ENCODE measurements at places on chromosomes 12 and 14.

- no peak for DNase-seq
These were observed 43.9 kb upstream of the CTDSP2 start for GRCh38 chr12:57890191-57891115.

DNA sequence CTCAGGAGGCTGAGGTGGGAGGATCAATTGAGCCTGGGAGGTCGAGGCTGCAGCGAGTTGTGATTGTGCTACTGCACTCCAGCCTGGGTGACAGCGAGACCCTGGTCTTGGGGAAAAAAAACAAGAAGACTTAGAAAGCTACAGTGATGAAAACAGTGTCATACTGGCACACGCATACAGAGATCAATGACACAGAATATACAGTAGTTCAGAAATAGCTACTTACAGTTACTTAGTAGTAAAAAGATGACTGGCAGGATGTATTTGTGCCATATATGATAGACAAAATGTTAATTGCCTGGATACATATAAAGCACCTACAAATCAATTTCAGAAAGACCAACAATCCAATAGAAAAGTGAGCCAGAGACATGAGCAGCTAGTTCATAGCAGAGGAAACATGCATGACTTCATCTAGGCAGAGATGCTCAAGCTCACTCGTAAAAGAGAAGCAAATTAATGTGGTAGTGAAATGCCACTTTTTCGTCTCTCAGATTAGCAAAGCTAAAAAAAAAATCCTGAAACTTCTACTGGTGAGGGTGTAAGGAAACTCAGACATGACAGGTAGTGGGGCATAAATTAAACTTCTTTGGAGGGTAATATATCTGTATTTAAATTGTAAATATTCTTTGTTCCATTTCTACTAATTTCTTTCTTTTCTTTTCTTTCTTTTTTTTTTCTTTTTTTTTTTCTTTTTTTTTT lies 2.5 kb upstream of the ALDH2 start:
- DNase-seq: peak; percentile 51

GRCh38 chr12:106863189-106863588 lies 88.7 kb downstream of the RIC8B start:
- no peak for DNase-seq

- no peak for DNase-seq
These were observed 376.3 kb upstream of the RGS6 start for GRCh38 chr14:71555654-71556559.

GRCh38 chr12:110307372-110307771 lies 26.3 kb downstream of the ATP2A2 start:
- no peak for DNase-seq

DNA sequence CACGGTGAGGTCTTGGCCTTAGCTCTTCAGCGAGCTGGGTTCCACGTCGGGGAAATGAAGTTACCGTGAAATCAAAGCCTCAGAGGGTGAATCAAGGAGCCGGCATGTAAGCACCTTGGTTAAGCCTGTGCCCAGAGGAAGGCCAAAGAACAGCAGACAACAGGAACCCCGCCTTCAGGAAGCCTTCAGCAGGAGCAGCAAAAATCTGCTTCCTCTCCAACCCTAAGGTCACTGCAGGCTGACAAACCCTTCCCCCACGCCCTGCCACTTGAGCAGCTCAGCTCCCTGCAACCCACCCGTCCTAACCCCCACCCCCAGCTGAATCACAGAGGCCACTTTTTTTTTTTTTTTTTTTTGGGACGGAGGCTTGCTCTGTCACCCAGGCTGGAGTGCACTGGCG lies 72.9 kb upstream of the LTA4H start:
- DNase-seq: no peak

DNA sequence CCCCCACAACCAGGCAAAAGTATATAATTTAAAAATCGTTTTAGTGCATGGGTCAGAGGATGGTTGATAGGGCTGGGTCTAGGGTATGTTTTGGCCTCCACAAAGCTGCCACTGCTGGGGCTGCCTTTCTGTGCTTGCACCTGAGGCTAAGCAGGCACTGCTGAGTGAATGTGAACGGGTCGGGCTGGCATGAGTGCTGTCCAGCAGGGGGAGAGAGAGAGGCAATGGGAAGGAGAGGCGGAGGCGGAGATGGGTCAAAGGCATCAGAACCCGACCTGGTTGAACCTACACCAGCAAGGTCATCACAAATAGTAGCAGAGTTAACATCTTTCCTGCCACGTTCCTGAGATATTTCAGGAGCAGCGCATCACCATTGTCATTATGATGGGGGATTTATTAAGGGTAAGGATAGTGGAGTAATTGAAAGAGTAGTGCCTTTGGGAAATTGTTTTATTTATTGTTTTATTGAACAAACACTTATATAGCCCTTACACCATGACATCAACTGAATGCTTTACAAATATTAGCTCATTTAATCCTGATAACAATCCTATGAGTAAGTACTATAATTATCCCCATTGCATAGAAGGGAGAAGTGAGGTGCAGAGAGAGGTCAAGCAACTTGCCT lies 5.8 kb upstream of the NRXN3 start:
- no peak for DNase-seq

DNA sequence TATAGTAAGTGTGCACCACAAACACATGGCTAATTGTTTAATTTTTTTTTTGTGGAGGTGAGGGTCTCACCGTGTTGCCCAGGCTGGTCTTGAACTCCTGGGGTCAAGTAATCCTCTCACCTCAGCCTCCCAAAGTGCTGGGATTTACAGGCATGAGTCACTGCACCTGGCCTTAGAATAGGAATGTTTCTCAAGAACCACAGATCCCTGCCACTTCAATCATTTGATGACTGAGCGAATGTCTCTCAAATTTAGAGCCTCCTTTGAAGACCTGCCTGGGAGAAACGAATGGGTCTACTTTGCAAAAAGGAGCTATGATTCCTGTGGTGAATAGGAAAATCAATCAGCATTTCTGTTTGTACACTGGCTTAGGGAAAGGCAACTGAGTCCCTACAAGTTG lies 33.5 kb upstream of the CHST11 start:
- DNase-seq: no peak

DNA sequence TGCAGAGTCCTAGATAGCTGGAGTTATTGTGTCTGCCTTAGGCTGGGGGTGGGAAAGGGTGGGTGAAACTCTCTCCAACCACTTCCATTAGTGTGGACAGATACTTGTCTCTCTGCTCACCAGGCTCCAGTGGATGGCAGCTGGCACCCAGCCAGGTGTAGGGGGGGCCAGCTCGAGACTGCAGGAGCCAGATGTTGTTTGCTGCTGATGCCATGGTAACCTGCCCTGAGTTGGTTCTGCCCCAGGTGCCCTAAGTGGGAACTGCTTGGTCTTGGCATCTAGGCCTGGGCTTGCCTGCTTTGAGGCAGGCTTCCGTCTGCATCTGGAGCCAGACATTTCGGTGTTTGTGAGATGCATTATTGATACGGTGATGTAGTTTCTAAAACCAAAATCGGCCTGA lies 82.2 kb downstream of the ADCK1 start:
- no peak for DNase-seq
